Stimulated activated naive CD8-positive, alpha-beta T cell treated with anti-CD3 and anti-CD28 coated beads, Interleukin-15, amount 100 ng/mL, for 72 hours (primary cell): ENCODE measurements at places on chromosomes 16 and 17.

GRCh38 chr16:59545721-59546120 lies 811.6 kb upstream of the GOT2 start:
- no peak for DNase-seq

DNA sequence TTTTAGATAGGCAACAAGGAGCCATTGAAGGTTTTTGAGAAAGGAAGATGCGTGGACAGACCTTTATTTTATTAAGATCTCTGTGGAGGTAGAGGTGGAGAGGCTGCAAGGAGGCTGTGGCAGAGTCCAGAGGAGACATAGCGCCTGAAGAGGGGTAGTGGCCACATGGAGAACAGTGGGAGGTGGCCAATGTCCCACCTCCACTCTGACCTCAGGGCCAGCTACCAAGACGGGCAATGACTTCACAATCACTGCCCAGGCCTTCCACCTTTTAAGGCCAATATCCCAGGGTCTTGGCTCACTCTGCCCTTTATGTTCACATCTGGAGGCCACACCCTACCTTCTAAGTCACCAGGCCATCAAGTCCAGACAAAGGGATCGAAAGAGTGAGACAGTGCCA lies at the start of gene C16orf78:
TSS of gene C16orf78 (plus strand) at position 301 of the 400 bp plus-strand sequence. CDS start 136 bp downstream, outside the sequence.
- no peak for DNase-seq

GRCh38 chr16:67963662-67964321 lies 4.6 kb downstream of the SLC12A4 start:
- DNase-seq, result no peak

- DNase-seq, result no peak
Measured at GRCh38 chr16:87329436-87330256, 12.5 kb upstream of the C16orf95 start.
